Occipital lobe (tissue), 3 donors: ENCODE measurements at places on chromosomes 6 and 20. TPM values are rescaled to one million over a fixed set of nuclear protein-coding genes. Genes with fewer than 3 reads are reported as not detected.

PTCRA gene
- total RNA-seq, result not detected

PPIL6 gene
- 41.5 TPM for total RNA-seq

PRDM1 gene
- 1.4 TPM for total RNA-seq

BTNL2 gene
- total RNA-seq, result not detected

MAS1 gene
- total RNA-seq, result not detected

TMEM244 gene
- total RNA-seq, result 1.4 TPM

CFB gene
- 0.62 TPM for total RNA-seq

LY6G5C gene
- 3.1 TPM for total RNA-seq

CSTF1 gene
- 32.6 TPM for total RNA-seq

WFDC10B gene
- total RNA-seq, result not detected

SNTA1 gene
- total RNA-seq, result 15.6 TPM

SRMS gene
- total RNA-seq, result not detected

C6orf15 gene
- not detected for total RNA-seq

RHAG gene
- total RNA-seq, result not detected

FAM217B gene
- 34.8 TPM for total RNA-seq

CRISP3 gene
- total RNA-seq, result 0.16 TPM

C6orf47 gene
- total RNA-seq, result 16.2 TPM

C20orf144 gene
- not detected for total RNA-seq

CST1 gene
- total RNA-seq, result not detected

WFDC12 gene
- not detected for total RNA-seq

TMC2 gene
- 1.7 TPM for total RNA-seq

RAE1 gene
- 35.2 TPM for total RNA-seq

ZNF831 gene
- total RNA-seq, result under 0.01 TPM

TNFRSF6B gene
- total RNA-seq, result not detected

CDKAL1 gene
- total RNA-seq, result 47.6 TPM

SLC17A3 gene
- not detected for total RNA-seq

PSORS1C1 gene
- not detected for total RNA-seq

FILIP1 gene
- 4.5 TPM for total RNA-seq

OPN5 gene
- total RNA-seq, result not detected

CNPY3 gene
- total RNA-seq, result 24.6 TPM
